ENCODE measurements at places on chromosomes 2 and 18.

- DNase-seq: no peak
Measured at GRCh38 chr2:122707224-122707824, 951.9 kb downstream of the TSN start.

DNA sequence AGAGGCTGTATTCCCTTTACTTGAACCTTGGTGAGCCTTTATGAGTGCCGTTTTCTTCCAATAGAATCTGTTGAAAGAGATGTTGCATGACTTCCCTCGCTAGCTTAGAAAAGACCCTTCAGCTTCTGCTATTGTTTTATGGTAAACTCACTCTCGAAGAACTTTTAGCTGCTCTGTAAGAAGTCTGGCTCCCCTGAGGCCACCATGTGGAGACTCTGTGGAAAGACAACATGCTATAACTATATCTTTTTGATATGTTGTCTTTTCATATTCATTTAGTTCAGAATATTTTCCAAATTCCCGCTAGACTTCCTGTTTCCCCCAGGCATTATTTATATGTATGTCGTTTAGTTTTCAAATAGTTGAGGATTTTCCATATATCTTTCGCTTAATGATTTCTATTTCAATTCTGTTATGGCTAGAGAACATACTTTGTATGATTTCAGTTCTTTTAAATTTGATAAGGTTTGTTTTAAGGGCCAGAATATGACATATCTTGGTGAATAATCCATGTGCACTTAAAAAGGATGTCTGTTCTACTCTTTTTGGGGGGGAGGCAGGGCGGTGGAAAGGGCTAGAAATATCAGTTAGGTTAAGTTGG lies 64.1 kb downstream of the PTPN4 start:
- DNase-seq: no peak

DNA sequence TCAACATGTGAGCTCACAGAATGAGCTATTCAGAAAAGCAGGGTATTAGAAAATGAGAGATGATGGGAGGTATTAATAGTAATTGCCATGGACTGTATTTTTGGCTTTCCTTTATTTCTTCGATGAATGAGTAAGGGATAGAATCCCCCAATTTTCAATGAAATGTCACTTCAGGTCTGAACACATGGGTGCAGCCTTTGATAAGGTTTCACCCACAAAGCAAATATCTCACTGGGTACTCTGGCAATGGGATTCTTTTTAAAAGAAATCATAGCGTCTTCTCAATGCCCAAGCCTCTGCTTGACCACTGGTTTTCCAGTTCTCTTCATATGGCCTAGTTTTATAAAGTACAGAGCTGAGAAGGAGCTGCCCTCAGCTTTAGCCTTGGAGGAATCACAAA lies 610.5 kb upstream of the FANCL start:
- DNase-seq: no peak

DNA sequence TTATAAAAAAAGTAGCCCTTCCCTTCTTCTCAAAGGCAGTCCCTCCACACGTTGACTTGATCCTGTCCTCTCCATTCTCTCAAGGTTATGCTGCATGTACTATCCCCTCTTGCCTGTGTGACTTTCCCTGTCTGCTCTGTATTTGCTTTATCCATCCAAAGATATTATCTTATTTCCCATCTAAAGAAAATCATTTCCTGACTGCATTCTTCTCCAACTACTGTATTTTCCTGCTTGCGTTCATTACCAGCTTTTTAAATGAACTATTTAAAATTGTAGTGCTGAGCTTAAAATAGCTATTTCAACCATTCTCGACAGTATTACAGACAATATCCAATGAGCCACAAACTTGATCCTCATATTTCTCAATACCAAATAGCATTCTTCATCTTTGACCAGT lies 716.0 kb upstream of the REG3G start:
- no peak for DNase-seq

- no peak for DNase-seq
Measured at GRCh38 chr2:128457716-128458115, 139.0 kb upstream of the HS6ST1 start.

DNA sequence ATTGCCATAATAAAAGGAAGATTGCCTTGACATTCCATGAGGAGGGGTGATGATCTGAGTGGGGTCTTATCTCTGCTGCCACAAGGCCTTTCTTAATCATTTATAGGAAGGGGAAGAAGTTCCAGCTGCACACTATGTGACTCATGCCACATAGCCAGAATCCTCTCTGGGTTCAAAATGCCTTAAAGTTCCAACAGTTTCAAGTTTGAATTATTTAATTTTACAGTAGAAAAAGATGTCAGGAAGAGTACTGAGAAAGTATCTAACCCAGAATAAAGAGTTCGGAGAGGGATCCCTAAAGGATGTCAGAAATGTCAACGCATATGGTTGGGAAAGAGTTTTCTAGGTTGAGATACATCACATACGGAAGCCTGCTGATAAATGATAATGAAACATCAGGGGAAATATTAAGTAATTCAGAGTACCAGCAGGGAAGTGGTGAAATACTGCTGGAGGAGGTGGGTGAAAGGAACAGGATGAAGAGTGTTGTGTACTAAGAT lies 999.9 kb downstream of the TSN start:
- no peak for DNase-seq

GRCh38 chr2:180715044-180715443 lies 265.4 kb upstream of the UBE2E3 start:
- DNase-seq: no peak

DNA sequence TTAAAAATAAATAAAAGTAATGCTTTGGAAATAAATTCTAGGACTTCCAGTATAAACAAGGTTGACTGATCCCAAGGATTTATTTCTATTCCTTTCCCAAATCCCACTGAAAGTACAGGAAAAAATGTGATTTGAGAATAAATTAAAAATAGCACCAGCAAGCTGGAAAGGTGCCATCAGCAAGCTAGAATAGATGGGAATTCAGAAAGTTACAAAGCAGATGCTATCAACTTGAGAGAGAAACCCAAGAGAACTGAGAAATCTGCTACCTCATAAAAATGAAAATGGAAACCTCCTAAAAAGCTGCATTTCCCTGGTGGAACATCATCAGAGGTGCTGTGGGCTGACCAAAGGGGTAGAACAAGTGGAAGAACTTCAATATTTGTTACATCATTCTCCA lies 148.6 kb upstream of the KCNJ3 start:
- no peak for DNase-seq

- no peak for DNase-seq
Measured at GRCh38 chr2:402206-402605, 114.3 kb upstream of the ALKAL2 start.

DNA sequence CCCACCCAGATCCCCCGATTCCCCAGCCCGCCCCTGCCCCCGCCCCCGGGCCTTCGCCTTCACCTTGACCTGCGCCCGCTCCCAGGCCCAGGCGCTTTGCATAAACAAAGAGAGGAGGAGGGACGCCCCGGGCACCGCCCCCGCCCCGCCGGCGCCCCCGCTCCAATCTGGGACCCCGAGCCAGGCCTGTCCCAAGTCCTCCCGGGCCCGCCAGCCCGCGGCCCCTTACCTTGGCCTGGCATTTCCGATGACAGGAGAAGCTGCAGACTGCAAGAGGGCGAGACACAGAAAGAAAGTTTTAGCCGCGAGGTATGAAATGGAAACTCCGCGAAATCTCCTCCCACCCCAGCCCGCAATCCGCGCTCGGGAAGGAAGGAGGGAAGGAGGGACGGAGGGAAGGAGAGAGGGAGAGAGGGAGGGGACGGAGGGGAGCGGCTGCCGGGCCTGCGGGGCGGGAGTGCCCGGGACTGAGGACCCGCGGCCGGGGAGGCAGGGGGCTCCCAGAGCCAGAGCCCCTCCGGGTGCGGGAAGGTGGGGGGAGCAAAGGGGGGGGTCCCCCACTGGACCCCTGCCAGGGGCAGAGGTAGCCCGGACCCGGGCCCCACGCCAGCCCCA lies 24.2 kb downstream of the TNS1 start:
- no peak for DNase-seq

DNA sequence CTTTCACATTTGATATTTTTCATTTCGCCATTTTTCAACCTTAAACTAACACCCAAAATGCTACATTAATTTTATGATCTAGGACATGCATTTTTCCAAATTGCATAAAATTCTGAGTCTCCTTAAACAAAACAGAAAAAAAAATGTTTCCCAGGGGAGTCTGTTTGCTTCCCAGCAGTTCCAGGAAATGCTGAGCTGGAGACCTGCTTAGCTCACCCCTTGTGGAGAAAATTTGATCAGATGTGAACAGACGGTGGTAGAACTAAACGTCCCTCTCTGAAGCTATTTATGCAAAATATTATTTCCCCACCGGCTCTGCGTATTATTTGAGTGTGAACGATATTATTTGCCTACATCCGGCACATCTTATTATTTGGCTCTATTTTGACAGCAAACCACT lies 74.9 kb upstream of the AGAP1 start:
- DNase-seq: no peak

GRCh38 chr2:194672994-194673393 lies 984.0 kb upstream of the SLC39A10 start:
- DNase-seq: no peak

DNA sequence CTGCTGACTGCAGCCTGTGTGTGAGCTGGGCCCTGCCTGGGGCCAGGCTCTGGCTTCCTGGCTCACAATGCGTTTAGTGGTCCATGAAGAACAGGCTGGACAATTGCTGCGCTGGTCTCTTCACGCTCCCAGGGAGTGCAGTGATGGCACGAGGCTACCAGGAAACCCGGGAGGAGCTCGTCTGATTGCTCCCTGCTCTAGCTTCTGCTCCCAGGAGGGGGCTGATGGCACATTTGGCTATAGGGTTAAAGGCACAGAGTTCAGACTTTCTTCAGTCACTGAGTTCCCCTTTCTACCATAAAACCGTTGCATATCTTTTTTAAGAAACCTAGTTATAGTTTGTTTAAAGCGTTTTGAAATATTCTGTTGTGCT lies 60.1 kb downstream of the KCNF1 start:
- no peak for DNase-seq

DNA sequence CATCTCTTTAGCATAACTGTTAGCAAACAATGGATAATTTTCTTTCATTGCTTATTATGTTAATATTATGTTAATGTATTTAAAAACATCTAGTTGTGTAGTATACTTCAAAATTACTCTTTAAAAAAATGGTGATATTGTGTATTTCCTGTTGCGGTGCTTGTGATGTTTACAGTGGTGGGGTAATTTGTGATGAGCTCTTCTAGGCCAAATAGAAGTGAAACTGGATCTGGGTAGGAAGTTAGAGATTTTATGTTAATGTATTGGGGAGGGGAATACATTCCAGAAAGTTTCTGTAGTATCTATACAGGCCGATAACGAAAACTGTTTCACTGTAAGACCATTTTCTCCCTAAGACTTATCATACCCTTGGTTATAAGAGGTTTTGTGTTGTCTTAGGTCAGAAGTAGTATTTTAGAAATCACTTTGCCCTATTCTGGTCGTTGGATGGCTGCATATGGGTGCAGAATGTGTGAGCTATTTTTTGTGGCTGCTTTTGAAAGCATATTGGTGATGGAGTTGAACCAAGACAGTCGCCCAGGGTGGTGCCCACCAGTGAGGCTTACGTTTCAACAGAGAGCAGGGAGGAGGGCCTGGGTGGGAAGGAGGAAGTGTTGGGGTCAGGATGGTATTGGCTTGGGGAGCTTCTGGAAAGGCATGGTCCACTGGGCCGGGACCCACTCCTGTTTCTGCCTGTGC lies 5.8 kb downstream of the TSHZ1 start:
- DNase-seq: no peak

Measured in AG09319 (cell line).